ENCODE measurements at places on chromosomes 2 and 18.
A peak's percentile ranks its signal among the peaks of the same experiment; 100 is the strongest.

DNA sequence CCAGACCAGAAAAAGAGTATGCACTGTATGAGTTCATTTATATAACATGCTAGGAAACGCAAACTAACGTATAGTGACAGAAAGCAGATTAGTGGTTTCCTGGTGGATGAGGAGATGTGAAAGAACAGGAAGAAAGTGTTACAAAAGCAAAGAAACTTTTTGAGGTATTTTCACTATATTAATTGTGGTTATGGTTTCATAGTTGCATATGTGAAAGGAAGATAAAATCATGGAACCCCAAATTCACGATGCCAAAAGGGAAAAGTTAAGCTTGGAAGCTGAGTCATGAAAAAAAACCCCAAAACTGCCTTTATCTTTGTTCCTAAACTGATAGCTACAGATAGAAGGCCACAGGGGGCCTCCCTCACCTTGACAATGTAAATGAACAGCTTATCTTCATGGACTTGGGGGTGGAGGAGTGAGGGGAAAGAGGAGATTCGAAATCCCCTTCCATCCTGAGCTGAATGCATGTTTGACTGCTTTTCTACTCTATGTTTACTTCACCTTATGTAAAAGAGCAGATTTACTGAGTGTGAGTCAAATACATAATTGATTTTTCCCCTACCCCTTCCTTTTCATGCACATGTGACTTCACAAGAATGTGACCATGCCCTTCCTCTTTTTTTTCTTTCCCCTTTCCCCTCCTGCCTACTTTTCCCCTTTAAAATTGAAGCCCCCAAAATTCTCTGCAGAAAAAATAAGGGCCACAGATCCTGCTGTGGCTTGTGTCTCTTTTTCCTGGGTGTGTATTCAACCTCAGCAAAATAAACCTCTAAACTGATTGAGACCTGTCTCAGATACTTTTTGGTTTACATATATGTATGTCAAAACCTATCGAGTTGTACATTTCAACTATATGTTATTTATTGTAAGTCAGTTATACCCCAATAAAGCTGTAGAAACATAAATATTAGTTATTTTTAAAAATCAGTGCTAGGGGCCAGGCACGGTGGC, 100.1 kb upstream of the TLK1 start:
- no peak overlapping the region for H3K4me3 ChIP-seq
- H3K4me1 ChIP-seq = peaks cover 21% of the 10 kb centered on the region
- DNase-seq = no peak
- no peaks in the 10 kb centered on the region for H3K27me3 ChIP-seq

GRCh38 chr2:28436525-28437051, 43.9 kb downstream of the FOSL2 start:
- H3K36me3 ChIP-seq = peaks cover 2% of the 10 kb centered on the region
- H3K4me1 ChIP-seq = peaks cover 4% of the 10 kb centered on the region
- DNase-seq = no peak
- H3K4me3 ChIP-seq = no peak overlapping the region
- H3K27me3 ChIP-seq = no peaks in the 10 kb centered on the region

- H3K4me3 ChIP-seq = no peak overlapping the region
- no peak overlapping the region for H3K27ac ChIP-seq
- peaks cover 36% of the 10 kb centered on the region for H3K27me3 ChIP-seq
- no peaks in the 10 kb centered on the region for H3K36me3 ChIP-seq
- peaks cover 5% of the 10 kb centered on the region for H3K4me1 ChIP-seq
- no peak for DNase-seq
Measured at GRCh38 chr18:79598633-79599175, 80.9 kb upstream of the CTDP1 start.

DNA sequence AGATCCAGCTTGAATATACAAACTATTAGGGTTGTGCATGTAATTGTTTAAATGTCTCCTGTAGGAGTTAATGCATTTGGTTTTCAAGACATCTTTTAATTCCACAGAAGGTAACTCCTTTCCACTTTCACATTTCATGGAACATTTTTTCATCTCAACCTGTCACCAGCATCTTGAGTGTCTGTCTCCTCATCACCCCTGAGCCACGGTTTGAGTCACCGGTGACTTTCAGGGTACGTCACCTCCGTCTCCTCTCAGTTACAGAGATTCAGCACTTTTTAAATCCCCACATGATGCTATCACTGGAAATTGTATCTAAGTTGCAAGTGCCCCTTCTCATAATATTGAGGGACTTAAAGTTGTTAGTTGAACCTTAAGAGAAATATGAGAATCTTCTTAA, 25.3 kb downstream of the GPR55 start:
- H3K27me3 ChIP-seq = peaks cover 44% of the 10 kb centered on the region
- H3K36me3 ChIP-seq = no peaks in the 10 kb centered on the region
- peaks cover 7% of the 10 kb centered on the region for H3K4me1 ChIP-seq
- H3K27ac ChIP-seq = peak overlapping the region; percentile 51

DNA sequence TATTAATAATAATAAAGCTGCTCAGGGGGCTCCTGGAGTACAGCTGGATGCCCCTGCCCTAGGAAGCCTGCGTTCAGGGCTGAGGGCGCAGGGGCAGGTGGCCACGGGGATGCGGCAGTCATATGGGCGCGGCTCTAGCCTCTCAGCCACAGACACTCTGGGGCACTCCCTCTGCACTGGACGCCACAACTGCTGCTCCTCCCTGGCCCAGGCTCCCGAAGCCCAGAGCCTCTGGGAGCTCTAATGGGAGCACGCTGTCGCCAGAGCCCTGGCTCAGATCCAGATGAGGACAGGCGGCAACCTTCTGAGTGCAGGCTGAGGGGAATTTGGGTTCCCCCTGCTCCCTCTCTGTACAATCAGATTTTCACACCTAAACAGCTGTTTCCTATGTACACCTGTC, 93.6 kb downstream of the MTCL1 start:
- H3K27ac ChIP-seq = no peak overlapping the region
- peaks cover 4% of the 10 kb centered on the region for H3K4me1 ChIP-seq
- H3K36me3 ChIP-seq = no peaks in the 10 kb centered on the region
- no peak overlapping the region for H3K4me3 ChIP-seq
- peaks cover 31% of the 10 kb centered on the region for H3K27me3 ChIP-seq
- DNase-seq = no peak
